ENCODE measurements at places on chromosomes 13 and 19.

GRCh38 chr13:48299591-48299990, 4.0 kb upstream of the RB1 start:
- DNase-seq, result no peak

GRCh38 chr19:43957891-43958290, 6.9 kb downstream of the ZNF221 start:
- DNase-seq, result no peak

- no peak for DNase-seq
These were observed 180.6 kb downstream of the COG6 start for GRCh38 chr13:39836038-39836437.

- peak; percentile 39 for DNase-seq
These were observed 21.8 kb downstream of the SACS start for GRCh38 chr13:23411706-23412105.
